ENCODE measurements at places on chromosomes 2 and 18.

GRCh38 chr2:10533811-10534321 lies 85.7 kb upstream of the ODC1 start:
- DNase-seq = no peak

- DNase-seq = peak; percentile 57
Measured at GRCh38 chr2:239889641-239890121, 135.5 kb downstream of the NDUFA10 start.

DNA sequence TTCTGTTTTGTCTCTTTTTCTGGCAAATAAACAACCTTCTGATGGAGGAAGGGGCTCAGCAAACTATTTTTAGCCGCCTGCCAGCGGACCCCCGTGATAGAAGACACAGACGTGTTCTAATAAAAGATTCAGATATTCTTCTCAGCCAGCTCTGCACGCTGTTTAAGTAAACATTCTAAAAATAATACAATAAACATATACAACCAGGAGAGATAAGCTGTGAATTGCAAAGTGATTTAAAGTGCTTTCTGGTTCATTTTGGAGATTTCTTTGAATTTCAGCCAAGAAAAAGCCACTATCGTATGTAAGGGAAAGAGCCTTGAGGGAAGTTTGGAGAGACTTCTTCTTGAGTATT lies 201.3 kb downstream of the EPHA4 start:
- DNase-seq = no peak

DNA sequence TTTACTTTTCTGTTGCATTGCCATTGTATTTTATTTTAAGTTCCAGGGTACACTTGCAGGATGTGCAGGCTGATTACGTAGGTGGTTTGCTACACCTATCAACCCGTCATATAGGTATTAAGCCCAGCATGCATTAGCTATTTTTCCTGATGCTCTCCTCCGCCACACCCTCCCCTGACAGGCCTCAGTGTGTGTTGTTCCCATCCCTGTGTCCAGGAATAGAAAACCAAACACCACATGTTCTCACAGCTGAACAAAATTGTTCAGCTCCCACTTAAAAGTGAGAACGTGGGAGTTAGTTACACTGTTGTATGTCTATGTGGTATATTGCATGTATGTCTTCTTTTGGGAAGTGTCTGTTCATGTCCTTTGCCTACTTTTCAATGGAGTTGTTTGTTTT lies 1631.7 kb downstream of the DPP10 start:
- no peak for DNase-seq

DNA sequence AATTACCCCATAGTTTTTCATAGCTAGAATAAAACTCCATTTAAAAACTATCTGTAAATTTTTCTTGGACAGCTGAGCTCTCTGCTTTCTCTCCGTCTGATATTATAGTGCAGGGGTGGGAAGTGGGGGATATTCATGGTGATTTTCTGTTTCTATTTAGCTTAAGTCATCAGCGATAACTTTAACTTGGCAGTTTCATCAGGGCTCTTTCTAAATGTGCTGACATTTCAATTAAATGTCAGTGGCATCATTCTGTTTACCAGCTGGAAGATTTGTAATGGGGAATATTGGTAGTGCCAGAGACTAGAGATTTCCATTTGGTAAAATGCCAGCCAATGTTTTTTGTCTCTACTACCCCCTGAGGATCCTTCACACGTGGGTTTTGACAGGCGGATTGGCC lies 53.5 kb upstream of the CAPN13 start:
- DNase-seq = no peak

Data from G401 (cell line).